Chondrocyte (in vitro differentiated cells): ENCODE measurements at places on chromosomes 12 and 14. TPM values are rescaled to one million over a fixed set of nuclear protein-coding genes. Genes with fewer than 3 reads are reported as not detected.

DNA sequence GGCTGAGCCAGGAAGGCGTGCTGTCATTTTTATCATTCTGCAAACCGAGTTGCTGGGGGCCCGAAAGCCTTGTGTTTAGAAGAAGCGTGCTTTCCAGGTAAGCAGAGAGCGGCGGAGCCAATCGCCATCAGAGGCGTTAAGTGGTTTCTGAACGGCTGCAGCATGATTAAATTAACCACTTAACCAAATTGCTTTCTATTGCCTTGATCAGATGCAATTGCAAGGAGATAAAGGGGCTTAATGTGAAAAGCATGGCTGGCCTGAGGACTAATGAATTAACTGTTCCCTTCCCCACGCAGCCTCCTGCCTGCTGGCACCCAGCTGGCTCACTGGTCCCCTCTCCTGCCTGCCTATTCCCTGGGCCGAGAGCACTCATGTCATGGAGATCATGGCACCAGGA lies 36.6 kb upstream of the CHGA start:
- peaks cover 2% of the 10 kb centered on the region for H3K36me3 ChIP-seq
- peaks cover 60% of the 10 kb centered on the region for H3K27me3 ChIP-seq
- no peak overlapping the region for H3K4me3 ChIP-seq
- H3K27ac ChIP-seq: no peak overlapping the region
- no peaks in the 10 kb centered on the region for H3K4me1 ChIP-seq

DNA sequence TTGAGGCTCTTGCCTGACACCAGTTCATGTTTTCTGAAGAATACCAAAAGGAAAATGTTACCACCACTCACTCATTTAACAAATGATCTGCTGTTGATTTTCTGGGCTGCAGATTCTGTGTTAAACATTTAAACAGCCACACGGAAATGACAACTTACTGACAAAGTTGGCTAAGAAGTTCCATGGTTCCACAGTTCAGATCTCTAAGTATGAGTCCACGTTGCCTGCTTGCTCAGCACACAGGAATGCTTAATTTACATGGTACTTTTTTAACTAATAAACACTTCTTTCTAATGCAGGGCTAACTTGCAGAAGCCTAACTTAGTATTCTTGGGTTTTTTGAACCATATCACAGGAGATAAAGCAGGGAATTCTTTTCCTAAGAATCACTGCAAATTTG lies 34.7 kb downstream of the PTGER2 start:
- peak overlapping the region; percentile 68 for H3K27ac ChIP-seq
- H3K27me3 ChIP-seq: no peaks in the 10 kb centered on the region
- no peaks in the 10 kb centered on the region for H3K36me3 ChIP-seq
- H3K4me1 ChIP-seq: peaks cover 43% of the 10 kb centered on the region
- DNase-seq: no peak

- H3K27ac ChIP-seq: no peak overlapping the region
- no peaks in the 10 kb centered on the region for H3K27me3 ChIP-seq
- H3K4me3 ChIP-seq: no peak overlapping the region
- DNase-seq: no peak
- peaks cover 11% of the 10 kb centered on the region for H3K4me1 ChIP-seq
Observed at GRCh38 chr14:94650806-94651805, 38.9 kb downstream of the SERPINA3 start.

GRCh38 chr12:87853448-87854003 lies 175.7 kb downstream of the C12orf50 start:
- H3K36me3 ChIP-seq: no peaks in the 10 kb centered on the region
- no peak overlapping the region for H3K27ac ChIP-seq
- H3K27me3 ChIP-seq: no peaks in the 10 kb centered on the region
- H3K4me1 ChIP-seq: no peaks in the 10 kb centered on the region
- H3K4me3 ChIP-seq: no peak overlapping the region

DNA sequence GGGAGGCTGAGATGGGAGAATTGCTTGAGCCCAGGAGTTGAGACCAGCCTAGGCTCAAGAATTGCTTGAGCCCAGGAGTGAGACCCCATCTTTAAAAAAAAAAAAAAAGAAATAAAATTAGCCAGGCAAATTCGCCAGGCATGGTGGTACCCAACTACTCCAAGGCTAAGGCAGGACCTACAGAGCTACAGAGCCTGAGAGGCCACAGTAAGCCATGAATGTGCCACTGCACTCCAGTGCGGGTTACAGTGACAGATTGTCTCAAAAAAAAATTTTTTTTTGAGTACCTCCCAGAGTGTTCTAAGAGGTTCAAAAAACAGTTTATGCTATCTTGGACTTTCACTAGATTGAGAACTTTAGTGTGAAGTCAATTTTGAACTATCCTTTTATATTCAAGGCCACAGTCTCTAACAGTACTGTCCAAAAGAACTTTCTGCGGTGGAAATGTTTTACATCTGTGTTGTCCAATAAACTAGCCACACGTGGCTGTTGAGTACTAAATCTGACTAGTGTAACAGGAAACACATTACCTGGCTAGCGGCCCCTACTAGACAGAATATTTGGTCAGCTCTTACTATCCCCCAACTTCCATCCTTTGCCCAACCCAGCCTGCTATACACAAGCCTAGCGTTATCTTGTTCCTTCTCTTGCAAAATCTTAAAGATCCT lies 2.4 kb downstream of the RPL36AL start:
- H3K27me3 ChIP-seq: no peaks in the 10 kb centered on the region
- peaks cover 40% of the 10 kb centered on the region for H3K4me1 ChIP-seq
- DNase-seq: no peak
- peak overlapping the region; percentile 12 for H3K27ac ChIP-seq
- H3K36me3 ChIP-seq: peaks cover 14% of the 10 kb centered on the region
- no peak overlapping the region for H3K4me3 ChIP-seq

- H3K4me1 ChIP-seq: peaks cover 12% of the 10 kb centered on the region
- H3K27me3 ChIP-seq: no peaks in the 10 kb centered on the region
- no peaks in the 10 kb centered on the region for H3K36me3 ChIP-seq
- DNase-seq: no peak
- H3K4me3 ChIP-seq: no peak overlapping the region
- no peak overlapping the region for H3K27ac ChIP-seq
Observed at GRCh38 chr12:90969346-90969745, 14.4 kb upstream of the CCER1 start.

DNA sequence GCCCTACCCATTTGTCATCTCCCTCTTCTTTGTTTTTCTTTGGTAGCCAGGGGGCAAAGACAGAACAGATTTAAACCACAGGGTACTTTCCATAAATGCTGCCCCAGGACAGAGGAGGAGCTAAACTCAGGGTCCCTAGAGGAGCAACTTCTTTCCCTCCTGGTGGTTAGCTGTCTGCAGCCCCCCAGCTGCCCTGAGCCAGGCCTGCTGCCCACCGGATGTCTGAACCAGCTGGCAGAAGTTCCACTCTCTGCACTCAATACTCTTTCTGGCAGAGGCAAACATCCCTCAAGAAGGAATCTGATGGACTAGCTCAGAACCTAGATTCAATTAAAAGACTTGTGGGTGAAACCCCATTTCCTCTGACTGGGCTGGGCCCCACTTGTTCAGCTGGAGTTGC lies 10.7 kb downstream of the VDR start:
- no peak overlapping the region for H3K27ac ChIP-seq
- H3K4me1 ChIP-seq: peaks cover 18% of the 10 kb centered on the region
- H3K36me3 ChIP-seq: peaks cover 3% of the 10 kb centered on the region
- no peak overlapping the region for H3K4me3 ChIP-seq
- no peak for DNase-seq
- no peaks in the 10 kb centered on the region for H3K27me3 ChIP-seq

DNA sequence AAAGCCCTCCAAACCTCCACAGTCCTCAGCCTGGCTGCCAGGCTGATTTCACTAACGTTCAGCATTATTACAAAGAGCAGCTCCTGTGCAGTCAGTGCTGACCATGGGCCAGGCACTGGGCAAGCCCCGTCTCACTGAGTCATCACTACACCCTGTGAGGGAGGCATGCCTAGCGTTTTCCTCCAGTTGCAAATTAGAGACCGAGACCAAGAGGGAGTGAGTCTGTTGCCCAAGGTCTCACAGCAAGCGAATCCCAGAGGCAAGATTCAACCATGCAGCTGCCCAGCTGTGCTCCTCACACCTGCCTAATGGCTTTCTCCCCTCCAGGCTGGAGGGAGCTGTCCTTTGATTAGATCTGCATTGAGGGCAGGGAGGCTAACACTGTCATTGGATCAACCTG lies 229.3 kb upstream of the LHX5 start:
- no peak for DNase-seq
- no peak overlapping the region for H3K27ac ChIP-seq
- H3K4me1 ChIP-seq: no peaks in the 10 kb centered on the region
- peaks cover 44% of the 10 kb centered on the region for H3K27me3 ChIP-seq
- no peak overlapping the region for H3K4me3 ChIP-seq

DNA sequence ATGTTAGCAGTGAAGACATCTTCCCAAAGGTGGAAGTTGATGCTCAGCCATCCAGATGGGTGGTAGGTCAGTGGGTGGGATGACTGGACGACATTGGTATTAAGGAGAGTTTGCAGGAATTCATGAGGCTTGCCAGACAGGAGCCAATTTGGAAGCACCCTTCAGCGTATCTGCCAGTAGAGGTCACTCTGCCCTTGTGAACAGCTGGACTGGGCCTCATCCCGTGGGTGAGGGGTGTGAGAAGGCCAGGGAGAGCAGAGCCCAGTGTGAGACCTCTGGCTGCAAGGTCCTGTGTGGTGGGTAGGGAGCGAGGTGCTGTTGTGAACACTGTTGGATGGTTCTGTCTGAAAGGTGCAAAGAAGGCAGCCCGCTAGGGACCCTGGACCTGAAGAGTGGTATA lies 37.7 kb downstream of the SLC5A8 start:
- no peak overlapping the region for H3K27ac ChIP-seq
- DNase-seq: no peak
- H3K4me1 ChIP-seq: no peaks in the 10 kb centered on the region
- no peak overlapping the region for H3K4me3 ChIP-seq

- H3K4me3 ChIP-seq: no peak overlapping the region
- H3K27me3 ChIP-seq: peaks cover 29% of the 10 kb centered on the region
- no peak for DNase-seq
- no peak overlapping the region for H3K27ac ChIP-seq
Observed at GRCh38 chr12:108468196-108468968, 46.7 kb upstream of the FICD start.

DNA sequence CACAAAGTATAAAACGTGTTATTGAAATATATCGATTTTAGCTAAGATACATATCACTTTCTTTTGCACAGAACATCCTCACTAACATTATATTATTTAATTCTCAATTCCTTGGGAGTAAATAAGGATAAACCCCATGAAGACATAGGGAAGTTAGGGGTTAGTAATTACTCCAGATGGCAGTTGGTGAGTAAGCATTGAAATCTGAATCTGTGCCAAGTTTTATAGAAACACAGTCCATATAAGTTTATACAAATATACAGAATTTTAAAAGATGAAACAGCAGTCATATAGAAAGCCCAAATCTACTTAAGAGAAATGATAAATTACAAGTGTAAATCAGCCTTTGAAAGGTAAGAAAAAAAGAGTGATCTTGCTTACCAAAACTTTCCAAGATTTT lies 200.4 kb upstream of the SYT10 start:
- no peaks in the 10 kb centered on the region for H3K36me3 ChIP-seq
- no peak overlapping the region for H3K4me3 ChIP-seq
- H3K27ac ChIP-seq: no peak overlapping the region
- no peak for DNase-seq
- no peaks in the 10 kb centered on the region for H3K4me1 ChIP-seq

DNA sequence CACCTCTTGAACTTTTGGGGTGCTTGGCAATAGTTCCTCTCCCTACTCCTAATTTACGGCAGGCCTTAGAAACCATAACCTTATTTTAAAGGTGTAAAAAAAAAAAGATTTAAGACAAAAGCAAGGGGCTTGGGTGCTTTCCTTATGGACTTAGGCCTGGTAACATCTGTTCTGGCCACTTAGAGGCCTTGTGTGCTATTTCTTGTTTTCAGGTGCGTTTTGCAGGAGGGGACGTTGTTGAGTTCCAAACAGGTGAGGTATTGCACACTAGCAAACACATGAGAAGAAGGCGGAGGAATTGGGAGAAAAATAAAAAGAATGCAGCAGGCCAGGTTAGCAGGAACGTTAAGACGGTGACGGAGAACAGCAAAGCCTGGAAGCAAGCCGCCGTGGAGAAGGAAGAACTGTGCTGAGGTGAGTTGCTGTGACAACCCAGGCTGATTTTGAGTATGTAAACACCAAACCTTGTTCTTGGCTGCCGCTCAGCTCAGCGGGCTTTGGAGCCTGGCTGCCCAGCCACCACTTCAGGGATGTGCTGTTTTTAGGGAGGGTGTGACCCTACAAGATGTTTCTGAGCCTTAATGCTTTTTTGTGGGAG lies 17.3 kb downstream of the EMG1 start:
- H3K27ac ChIP-seq: no peak overlapping the region
- no peak overlapping the region for H3K4me3 ChIP-seq
- no peaks in the 10 kb centered on the region for H3K4me1 ChIP-seq
- DNase-seq: no peak
- H3K36me3 ChIP-seq: peaks cover 4% of the 10 kb centered on the region

- H3K27me3 ChIP-seq: no peaks in the 10 kb centered on the region
- no peaks in the 10 kb centered on the region for H3K36me3 ChIP-seq
- DNase-seq: no peak
- H3K27ac ChIP-seq: peak overlapping the region; percentile 83
- H3K4me1 ChIP-seq: peaks cover 48% of the 10 kb centered on the region
Observed at GRCh38 chr12:123115409-123116121, 35.3 kb downstream of the PITPNM2 start.

- H3K36me3 ChIP-seq: no peaks in the 10 kb centered on the region
- H3K4me3 ChIP-seq: no peak overlapping the region
- H3K27ac ChIP-seq: no peak overlapping the region
- no peak for DNase-seq
- H3K27me3 ChIP-seq: peaks cover 11% of the 10 kb centered on the region
Observed at GRCh38 chr12:124616394-124617221, 49.2 kb upstream of the NCOR2 start.

GRCh38 chr12:52523824-52524223 lies 3.6 kb upstream of the KRT5 start:
- peak; percentile 36 for DNase-seq
- H3K27me3 ChIP-seq: peaks cover 34% of the 10 kb centered on the region
- H3K27ac ChIP-seq: no peak overlapping the region
- H3K4me1 ChIP-seq: peaks cover 11% of the 10 kb centered on the region
- no peak overlapping the region for H3K4me3 ChIP-seq

DNA sequence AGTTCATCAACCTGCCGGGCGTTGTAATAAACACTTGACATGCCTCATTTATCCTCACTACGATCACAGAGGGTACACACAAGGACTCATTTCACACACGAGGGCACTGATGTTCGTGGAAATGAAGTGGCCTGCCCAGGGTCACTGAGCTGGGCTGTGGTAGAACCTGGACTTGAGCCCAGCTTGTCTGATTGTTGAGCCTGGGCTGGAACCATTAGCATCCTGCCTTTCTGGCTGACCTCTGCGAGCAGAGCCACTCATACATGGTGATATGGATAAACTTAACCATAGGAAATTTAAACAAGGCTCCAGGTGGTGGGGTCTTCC lies 16.6 kb upstream of the JDP2 start:
- H3K36me3 ChIP-seq: no peaks in the 10 kb centered on the region
- H3K27me3 ChIP-seq: peaks cover 3% of the 10 kb centered on the region
- H3K4me1 ChIP-seq: no peaks in the 10 kb centered on the region
- no peak overlapping the region for H3K27ac ChIP-seq

GRCh38 chr12:112930350-112930749 lies 7.9 kb upstream of the OAS3 start:
- no peaks in the 10 kb centered on the region for H3K36me3 ChIP-seq
- no peaks in the 10 kb centered on the region for H3K4me1 ChIP-seq
- no peak overlapping the region for H3K27ac ChIP-seq
- no peak for DNase-seq
- H3K27me3 ChIP-seq: peaks cover 13% of the 10 kb centered on the region

Gene CSAD
- 24.3 to 34.6 TPM (median 27.1 TPM) in 3 replicates for total RNA-seq

Gene NOS1
- total RNA-seq: not detected in 3 replicates

Gene OTOGL
- 0.25 to 0.92 TPM in 2 of 3 replicates, not detected in the other for total RNA-seq

Gene MOK
- total RNA-seq: 3.8 to 10.1 TPM (median 4.5 TPM) in 3 replicates

Gene CABP1
- total RNA-seq: not detected in 3 replicates

Gene MYO1A
- 0.48 TPM in 1 of 3 replicates, not detected in the others for total RNA-seq

Gene TBX3
- 0.53 to 2.9 TPM (median 2.5 TPM) in 3 replicates for total RNA-seq

Gene RGS6
- 0.12 to 0.17 TPM in 2 of 3 replicates, not detected in the other for total RNA-seq

Gene SPRING1
- total RNA-seq: 31.4 to 37.3 TPM (median 35.5 TPM) in 3 replicates

Gene CFAP73
- total RNA-seq: not detected in 3 replicates
